Activated CD4-positive, alpha-beta T cell treated with anti-CD3 and anti-CD28 coated beads, Interleukin-2, amount 10 ng/mL, durations not matched to agents 7 days and 5 days (primary cell): ENCODE measurements at places on chromosomes 6 and 20. TPM values are rescaled to one million over a fixed set of nuclear protein-coding genes. Genes with fewer than 3 reads are reported as not detected.
A peak's percentile ranks its signal among the peaks of the same experiment; 100 is the strongest.

GPR6 gene
- not detected for total RNA-seq

FBXO5 gene
- 80.7 TPM for total RNA-seq

TRIM26 gene
- total RNA-seq: 84.6 TPM

DNA sequence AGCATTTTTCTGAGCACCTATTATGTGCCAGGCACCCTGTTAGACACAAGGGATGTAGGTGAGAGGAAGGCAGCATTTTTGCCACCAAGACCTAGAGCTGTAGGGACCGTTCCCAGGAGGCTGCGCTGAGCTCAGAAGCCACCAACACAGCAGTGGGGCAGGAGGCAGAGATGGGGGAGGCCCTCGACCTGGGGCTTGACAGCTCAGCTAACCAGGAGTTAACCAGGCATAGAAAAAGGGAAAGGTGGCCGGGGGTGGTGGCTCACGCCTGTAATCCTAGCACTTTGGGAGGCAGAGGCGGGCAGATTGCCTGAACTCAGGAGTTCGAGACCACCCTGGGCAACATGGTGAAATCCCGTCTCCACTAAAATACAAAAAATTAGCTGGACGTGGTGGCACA, 29.5 kb downstream of the KIF25 start:
- no peak for DNase-seq

DNA sequence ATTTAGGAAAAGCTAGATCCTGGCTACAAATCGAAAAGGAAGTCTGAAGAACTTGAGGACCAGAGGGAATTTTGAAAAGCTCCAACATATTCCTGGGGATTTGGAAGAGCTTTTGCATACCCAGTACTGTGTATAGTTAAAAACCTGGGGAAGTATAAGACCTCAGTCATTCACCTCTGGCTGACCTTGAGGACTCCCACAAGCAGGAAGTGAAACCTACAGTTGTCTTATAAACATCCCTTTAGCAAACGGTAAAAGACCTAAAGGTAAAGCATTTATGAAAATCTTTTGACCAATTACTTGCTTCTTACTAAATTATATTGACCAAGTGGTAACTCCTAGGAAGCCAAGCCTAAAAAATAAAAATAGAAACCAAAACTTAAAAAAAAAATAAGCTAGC, 175.0 kb downstream of the HAO1 start:
- no peak for DNase-seq

- DNase-seq: peak; percentile 66
Observed at GRCh38 chr6:431986-432385, 40.4 kb downstream of the IRF4 start.

- DNase-seq: no peak
Observed at GRCh38 chr6:69673298-69673697, 123.5 kb downstream of the LMBRD1 start.

DNA sequence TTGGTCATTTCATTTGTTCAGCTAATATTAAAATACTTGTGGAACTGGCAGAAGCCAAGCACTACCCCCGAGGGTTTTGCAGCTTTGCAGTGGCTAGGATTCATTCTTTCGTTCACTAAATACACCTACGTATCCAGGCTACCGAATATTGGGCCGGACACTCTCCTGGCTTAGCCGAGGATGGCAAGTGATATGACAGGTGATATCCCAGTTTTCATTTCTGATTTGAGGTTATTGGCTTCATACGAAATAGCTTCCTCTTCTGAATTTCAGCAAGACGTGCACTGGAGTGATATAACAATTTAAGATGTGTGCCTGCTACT, 536 bp upstream of the MTFR2 start:
- no peak for DNase-seq

DNA sequence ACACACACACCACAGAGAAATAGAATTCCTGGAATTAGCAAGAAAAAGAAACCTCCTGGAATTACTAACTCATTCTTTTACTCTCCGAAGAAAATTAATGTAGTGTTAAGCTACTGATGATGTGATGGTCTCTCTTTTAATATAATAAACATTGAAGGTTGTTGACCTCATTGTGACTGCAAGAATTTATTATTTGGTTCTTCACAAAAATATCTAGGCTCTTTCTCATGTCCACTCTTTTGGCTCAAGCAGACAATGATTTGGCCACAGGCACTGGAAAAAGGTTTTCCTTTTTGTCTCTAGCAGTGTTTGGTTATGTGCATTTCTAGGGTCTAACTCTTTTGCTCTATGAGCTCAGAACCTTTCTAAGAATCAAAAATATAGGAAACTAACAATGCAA, 811.9 kb downstream of the TENT5A start:
- no peak for DNase-seq
